ENCODE measurements at places on chromosomes 11 and 22.

DNA sequence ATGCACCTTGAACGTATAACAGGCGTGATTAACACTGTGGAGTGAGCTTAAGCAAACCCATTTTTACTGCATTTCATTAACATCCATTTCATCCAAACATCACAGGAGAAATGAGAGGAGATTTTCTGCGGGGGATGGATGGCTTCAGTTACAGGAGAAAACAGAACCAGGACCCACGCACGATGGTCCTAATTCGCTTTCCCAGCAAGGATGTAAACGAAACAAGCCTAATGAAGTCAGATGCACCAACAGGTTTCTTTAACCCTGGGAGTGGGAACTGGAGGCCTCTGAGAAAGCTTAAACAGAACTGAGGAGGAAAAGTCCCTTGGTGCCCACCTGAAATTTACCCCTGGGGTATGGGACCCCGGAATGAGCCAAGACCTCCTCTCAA, 2.7 kb downstream of the CADM1 start:
- DNase-seq, result peak; percentile 41

DNA sequence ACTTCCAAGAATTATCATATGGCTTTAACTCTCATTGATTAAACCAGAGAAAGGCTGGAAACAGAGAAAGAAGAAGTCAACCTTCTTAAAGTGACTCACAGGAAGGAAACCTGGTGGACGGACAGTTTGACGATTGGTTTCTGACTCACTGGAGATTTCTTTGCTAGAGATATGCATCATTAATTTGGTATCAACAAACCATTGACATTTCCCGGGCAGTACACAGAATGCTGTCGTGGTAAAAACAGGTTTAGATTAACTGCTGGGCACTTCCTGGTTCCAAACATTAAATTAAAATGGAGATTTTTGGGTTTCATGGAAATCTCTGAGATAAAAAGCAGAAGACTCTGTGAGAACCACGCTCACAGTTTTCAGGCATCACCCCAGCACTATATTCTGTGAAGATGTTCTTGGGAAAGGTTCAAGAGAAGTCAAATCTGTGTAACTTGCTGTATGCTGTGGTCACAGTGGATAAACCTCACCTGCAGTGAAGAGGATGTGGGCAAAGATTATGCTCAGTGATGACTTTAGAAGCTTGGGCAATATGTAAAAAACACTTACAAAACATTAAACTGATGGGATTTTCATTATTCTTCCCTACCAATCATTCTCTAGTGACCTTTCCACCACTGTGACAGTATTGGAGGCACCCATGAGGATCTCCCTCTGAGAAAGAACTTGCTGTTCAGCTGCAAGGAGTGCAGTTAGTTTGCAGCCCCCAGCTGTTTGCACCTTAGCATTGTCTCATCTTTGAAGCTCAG, 61.1 kb upstream of the CD44 start:
- no peak for DNase-seq

- no peak for DNase-seq
Observed at GRCh38 chr11:74933765-74934164, 15.1 kb downstream of the XRRA1 start.

GRCh38 chr11:25927411-25927953, 404.4 kb upstream of the ANO3 start:
- DNase-seq, result no peak

DNA sequence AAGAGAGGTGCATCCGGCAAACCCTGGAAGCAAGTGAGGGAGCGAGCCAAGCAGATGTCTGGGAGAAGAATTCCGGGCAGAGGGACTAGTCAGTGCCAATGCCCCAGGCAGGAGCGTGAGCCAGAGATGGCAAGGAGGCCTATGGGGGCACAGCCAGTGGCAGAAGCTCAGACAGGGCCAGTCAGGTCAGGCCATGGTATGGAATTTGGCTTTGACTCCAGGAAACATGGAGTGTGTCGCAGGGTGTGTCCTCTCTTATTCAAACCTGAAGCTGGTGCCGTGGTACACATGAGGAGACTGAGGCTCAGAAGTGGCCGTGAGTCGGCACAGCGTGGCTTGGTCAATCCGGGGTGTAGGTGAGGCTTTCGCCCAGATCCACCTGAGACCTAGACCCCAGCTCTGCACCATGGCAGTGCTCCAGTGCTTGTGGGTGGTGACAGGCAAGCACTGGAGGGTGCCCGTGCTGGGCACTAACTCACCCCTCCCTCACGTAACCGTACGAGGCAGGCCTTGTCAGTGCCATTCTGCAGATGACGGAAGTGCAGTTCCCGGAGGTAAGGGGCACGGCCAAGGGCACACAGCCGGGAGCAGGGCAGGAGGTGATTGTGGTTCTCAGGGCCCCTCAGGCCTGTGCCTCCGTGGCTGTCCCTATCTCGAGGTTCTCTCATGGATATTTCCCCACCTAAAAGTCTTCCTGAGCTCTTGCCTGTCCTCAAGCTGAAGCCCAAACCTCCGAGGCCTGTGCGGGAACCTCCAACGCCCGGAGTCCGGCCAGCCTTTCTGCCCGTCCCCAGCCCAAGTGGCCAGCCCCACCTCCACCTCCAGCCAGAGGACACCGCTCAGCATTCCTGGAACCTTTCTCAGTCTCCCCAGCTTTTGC, 10.6 kb upstream of the SPI1 start:
- DNase-seq, result no peak

- no peak for DNase-seq
Observed at GRCh38 chr11:2584812-2585565, 114.8 kb downstream of the KCNQ1OT1 start.

DNA sequence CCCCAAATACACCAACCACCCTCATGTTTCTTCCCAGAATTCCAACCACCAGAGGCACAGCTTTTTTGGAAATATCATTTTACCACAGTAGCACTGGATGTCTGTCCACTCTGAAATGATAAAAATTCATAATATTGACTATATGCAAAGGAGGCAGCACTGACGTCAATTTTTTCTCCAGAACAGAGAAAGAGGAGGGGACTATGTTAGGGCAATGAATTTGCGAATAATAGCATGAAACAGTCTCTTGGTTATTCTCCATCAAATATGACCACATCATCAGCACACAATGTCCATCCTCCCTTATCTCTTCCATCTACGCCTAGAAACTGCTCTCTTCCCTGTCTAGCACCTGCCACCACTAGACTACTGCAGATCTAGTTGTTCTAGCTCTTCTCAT, 21.3 kb downstream of the TRIM34 start:
- no peak for DNase-seq

DNA sequence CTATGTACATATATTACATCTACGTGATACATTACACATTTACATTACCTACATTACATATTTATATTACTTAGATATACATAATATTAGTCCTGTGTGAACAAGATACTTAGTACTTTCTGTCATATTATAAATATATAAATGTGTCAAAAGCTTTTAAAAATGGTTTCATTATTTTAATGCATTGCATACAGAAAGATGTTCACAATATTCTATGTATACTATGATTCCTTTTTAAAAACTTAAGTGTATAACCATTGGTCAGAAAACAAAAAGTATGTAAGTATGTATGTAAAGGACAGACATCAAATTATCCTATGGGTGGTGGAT, 647 bp upstream of the ZW10 start:
- DNase-seq, result no peak

DNA sequence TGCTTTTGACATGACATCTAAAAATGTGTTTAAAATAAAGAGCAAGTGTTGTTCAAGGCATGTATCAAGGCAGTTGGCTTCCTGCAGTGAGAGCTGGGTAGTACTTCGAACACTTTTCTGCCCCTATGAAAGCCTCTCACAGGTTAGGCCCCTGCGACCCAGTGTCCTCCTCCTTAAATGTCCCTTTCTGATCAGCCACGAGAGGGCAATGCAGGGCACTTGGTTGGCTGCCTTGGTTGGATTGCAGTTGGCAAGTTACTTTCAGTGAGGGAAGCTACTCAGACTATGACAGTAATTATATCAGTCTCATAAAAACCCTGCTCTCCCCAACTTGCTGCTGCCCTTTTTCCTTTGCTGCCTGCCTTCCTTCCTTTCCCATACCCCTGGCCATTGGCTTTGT, 743.8 kb downstream of the NTM start:
- DNase-seq, result peak; percentile 79

GRCh38 chr22:43128928-43129424, 14.2 kb downstream of the MCAT start:
- peak; percentile 71 for DNase-seq

DNA sequence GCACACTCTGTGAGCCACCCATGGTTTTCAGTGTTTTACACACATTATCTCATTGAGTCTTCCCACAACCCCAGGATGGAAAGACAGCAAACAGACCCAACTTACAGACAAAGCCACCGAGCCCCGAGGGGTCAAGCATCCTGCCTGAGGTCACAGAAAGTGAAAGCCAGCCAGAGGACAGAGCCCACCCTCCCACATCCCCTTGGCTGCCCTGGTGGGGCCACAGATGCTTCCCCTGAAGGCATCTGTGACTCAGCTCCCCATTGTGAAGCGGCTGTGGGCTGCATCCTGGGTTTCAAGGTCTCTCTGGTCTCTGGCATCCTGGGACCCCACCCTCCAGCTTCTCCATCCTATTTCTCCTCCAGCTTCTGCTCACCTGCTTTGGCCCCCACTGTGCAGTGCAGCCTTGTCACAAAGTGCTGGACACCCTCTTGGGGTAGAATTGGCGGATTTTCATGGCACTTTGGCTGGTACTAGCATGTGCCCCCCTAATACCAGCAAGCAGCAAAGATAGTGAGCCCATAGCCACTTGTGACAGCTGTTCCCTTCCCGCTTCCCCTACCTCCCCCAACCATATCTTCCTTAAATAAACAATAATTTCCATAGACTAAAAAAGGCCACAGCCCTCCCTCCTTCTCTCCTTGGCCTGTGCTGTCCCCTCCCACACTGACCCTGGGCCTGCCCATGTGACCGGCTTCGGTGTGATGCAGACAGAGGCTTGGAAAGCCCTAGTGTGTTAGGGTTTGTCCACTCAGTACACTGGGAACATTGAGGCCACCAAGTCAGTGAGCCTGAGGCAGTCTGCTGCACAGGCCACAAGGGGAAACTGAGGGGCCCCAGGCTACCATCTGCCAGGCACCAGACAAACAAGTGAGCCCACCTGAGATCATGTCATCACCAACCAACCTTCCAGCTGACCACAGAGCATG, 53.9 kb upstream of the SHISAL1 start:
- DNase-seq, result no peak

GRCh38 chr11:119694334-119694733, 34.7 kb downstream of the NECTIN1 start:
- no peak for DNase-seq

DNA sequence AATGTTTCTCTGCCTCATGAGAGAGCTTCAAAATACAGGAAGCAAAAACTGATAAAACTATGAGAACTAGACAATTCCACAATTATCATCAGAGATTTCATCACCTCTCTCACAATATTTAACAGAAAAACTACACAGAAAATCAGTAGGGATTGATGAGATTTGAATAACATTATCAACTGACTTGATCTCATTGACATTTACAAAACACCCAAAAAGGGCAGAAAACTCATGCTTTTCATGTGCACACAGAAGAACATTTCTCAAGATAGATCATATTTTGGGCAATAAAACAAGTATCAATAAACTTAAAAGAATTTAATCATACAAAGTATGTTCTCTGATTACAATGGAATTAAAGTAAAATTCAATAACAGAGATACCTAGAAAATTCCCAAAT, 35.6 kb downstream of the BTBD10 start:
- DNase-seq, result no peak

- DNase-seq, result no peak
Observed at GRCh38 chr11:86483940-86484794, 109.5 kb downstream of the CCDC81 start.

DNA sequence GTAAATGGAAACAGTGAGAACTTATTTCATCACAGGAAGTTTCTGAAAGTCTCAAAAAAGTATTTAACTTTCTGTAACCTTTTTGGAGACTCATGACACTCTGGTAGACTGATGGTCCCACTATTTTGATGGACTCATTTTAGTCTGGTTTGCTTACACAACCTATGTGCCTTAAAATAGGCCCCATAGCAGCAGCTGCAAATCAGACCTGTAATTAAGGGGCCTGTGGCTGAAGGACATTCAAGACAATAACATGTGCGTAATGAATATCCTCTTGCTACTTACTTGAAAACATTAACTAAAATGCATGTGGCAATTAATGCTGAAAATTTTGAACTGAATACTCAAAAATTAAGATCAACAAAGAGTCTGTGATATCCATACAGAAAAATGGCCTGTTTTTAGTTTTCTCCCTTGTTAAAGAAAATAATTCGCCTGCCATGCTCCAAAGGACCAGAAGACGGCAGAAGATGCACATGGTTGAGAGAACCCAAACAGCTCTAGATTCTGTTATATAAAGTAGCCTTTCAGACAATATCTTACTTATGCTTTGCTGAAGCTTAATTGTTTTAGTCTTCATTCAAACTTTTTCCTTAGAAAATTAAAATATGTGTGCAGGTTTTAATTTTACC, 568.5 kb downstream of the KCNA4 start:
- no peak for DNase-seq

DNA sequence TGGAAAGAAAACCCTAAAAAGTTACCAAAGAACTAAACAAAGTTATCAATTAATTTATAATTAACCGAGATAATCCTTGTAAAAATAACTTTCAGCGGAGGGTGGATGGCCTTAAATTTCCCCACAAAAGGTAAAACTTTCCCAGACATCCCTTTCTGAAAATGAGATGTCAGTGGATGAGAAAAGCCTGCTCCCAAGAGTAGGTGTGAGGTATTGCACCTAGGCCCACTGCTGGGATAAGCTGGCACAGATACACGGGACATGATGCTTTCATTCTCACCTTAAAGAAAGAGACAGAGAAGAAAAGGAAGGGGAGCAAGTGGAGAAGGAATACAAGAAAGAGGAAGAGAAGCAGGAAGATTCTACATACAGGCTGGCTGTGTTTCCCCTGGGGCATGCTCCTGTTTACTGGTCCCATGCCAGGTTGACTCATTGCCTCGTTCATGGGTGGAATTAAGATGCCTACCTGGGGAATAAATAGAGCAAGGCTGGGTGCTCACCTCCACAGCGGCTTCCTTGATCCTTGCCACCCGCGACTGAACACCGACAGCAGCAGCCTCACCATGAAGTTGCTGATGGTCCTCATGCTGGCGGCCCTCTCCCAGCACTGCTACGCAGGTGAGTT, at the start of gene SCGB2A2:
Gene SCGB2A2, plus strand, starts transcription at position 505 of the 625 bp plus-strand sequence. Its CDS starts 59 bp downstream, at position 564.
- DNase-seq, result no peak

GRCh38 chr22:27517361-27518155, 284.0 kb downstream of the MN1 start:
- no peak for DNase-seq
